ENCODE measurements at places on chromosomes 3 and 15.

DNA sequence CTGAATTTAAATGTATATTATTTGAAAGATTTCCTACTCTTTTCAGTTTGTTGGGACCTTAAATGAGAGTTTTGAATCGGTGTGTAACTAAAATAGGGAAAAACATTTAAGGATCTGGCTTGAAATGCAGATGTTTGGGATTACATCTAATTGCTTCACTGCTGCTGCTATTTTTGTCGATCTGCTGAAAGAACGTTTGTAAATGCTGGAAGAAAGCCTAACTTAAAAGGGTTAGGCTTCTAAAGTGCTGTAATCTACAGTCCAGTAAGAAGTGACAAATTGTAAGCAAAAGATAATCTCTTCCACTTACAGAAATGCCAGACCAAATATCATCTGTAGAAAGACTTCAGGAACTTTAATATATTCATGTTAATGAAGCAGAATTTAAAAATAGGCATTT is 691.6 kb downstream of the ZNF385D start:
- H3K36me3 ChIP-seq: no peaks in the 10 kb centered on the region
- no peak for DNase-seq
- no peaks in the 10 kb centered on the region for H3K4me1 ChIP-seq
- no peak overlapping the region for H3K27ac ChIP-seq
- no peaks in the 10 kb centered on the region for H3K27me3 ChIP-seq
- no peak overlapping the region for H3K4me3 ChIP-seq

DNA sequence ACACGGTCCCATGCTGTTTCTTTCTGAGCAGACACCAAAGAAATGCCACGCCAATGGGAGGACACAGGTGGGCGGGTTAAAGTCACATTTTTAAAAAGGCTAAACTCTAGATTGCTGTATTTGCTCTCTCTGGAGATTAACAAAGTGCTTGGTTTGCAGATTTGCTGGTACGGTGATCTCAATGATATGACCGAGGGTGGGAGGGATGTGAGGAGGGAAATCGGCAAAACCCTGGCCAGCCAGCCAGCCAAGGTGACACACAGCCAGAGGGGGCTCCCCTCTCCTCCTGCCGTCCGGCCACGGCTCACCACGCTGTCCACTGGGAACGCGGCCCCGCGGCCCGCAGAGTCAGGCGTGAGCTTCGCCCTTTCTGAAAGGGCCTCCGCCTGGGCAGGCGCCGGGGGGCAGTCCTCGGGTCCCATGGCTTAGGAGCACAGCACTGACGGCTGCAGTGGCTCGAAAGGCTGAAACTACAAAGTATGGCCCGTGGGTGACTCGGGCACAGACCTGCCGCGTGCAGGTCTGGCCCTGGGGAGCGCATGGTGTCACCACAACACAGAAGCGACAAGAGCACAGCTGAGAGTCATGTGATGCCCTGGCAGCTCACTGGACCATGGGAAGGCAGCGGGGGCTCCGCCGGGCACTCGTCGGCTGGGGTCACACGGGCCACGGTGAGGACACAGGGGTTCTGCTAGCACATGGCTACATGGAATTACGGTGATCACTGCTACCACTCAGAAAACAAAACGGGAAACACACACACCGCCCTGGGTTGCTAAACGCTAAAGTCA is 57.8 kb upstream of the RPL32 start:
- no peak overlapping the region for H3K4me3 ChIP-seq
- peaks cover 13% of the 10 kb centered on the region for H3K4me1 ChIP-seq
- no peaks in the 10 kb centered on the region for H3K27me3 ChIP-seq
- no peak for DNase-seq
- H3K27ac ChIP-seq: no peak overlapping the region
- peaks cover 27% of the 10 kb centered on the region for H3K36me3 ChIP-seq

DNA sequence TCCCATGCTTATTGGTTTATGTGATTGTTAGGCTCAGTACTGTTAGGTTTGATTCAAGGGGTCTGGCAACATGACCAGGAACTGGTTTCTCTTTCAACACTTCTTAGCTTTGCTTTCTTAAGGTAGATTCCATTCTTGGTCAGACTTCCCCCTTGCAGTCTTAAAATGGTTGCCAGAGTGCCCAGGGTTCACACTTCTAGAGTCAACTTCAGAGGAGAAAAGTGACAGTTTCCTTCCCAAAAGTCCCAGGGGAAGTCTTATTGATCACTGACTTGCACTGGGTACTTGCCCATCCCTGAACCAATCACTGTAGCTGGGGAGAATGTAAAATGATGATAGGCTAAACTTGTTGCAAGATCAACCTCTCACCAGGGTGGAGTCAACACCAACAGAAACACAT is 14.1 kb downstream of the MGLL start:
- peaks cover 8% of the 10 kb centered on the region for H3K27me3 ChIP-seq
- no peak for DNase-seq
- H3K36me3 ChIP-seq: no peaks in the 10 kb centered on the region
- no peak overlapping the region for H3K4me3 ChIP-seq
- H3K4me1 ChIP-seq: peaks cover 5% of the 10 kb centered on the region
- no peak overlapping the region for H3K27ac ChIP-seq

- DNase-seq: no peak
- no peaks in the 10 kb centered on the region for H3K36me3 ChIP-seq
- H3K4me1 ChIP-seq: peaks cover 4% of the 10 kb centered on the region
- no peak overlapping the region for H3K27ac ChIP-seq
- no peaks in the 10 kb centered on the region for H3K27me3 ChIP-seq
Observed at GRCh38 chr3:52038227-52038626, 18.1 kb downstream of the DUSP7 start.

DNA sequence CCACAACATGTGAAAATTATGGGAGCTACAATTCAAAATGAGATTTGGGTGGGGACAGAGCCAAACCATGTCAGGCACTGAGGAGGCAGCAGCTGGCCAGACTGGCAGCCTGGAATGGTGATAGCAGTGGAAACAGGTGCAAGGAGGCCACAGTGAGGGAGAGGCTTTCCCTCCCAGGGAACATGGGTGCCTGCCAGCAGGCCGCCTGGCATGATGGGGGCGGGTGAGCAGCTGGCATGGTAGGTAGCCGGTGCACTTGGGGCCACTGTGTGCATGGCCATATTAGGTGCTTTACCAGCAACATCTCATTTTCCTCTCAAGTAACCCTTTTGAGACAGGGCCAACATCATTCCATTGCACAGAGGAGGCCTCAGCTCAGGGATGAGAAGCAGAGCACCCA is 18.3 kb upstream of the MRPS22 start:
- peaks cover 4% of the 10 kb centered on the region for H3K27me3 ChIP-seq
- no peak for DNase-seq
- no peaks in the 10 kb centered on the region for H3K36me3 ChIP-seq
- H3K27ac ChIP-seq: no peak overlapping the region
- H3K4me1 ChIP-seq: peaks cover 21% of the 10 kb centered on the region
- no peak overlapping the region for H3K4me3 ChIP-seq

DNA sequence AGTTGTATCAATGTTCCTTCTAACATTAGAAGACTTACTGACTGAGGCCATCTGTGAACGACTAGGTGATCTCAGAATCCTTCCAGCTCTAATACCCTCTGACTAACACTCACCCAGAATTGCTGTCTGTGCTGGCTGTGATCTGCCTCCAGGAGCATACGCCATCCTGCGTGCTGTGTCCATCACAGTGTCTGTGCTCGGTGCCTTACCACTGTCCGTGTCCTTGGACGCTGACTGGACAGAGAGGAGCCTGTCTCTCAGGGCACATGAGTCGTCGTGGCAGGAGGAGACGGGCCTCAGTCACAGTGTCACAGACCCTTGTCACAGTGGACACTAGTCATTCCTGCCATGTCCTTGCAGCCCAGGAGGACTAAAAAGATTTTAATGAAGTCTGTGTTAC is 83.1 kb downstream of the LMLN start:
- DNase-seq: no peak
- no peak overlapping the region for H3K27ac ChIP-seq
- H3K4me3 ChIP-seq: no peak overlapping the region
- H3K36me3 ChIP-seq: peaks cover 3% of the 10 kb centered on the region
- no peaks in the 10 kb centered on the region for H3K4me1 ChIP-seq
- no peaks in the 10 kb centered on the region for H3K27me3 ChIP-seq

GRCh38 chr3:16817197-16817596 is 67.6 kb upstream of the PLCL2 start:
- H3K36me3 ChIP-seq: peaks cover 4% of the 10 kb centered on the region
- no peak overlapping the region for H3K27ac ChIP-seq
- no peak for DNase-seq
- no peak overlapping the region for H3K4me3 ChIP-seq
- peaks cover 12% of the 10 kb centered on the region for H3K27me3 ChIP-seq

Measured in activated CD4-positive, alpha-beta T cell treated with anti-CD3 and anti-CD28 coated beads, Interleukin-2, amount 10 ng/mL, durations not matched to agents 7 days and 5 days (primary cell).